ENCODE measurements at places on chromosomes 7 and 10. TPM values are rescaled to one million over a fixed set of nuclear protein-coding genes. Genes with fewer than 3 reads are reported as not detected.
A peak's percentile ranks its signal among the peaks of the same experiment; 100 is the strongest.

DNA sequence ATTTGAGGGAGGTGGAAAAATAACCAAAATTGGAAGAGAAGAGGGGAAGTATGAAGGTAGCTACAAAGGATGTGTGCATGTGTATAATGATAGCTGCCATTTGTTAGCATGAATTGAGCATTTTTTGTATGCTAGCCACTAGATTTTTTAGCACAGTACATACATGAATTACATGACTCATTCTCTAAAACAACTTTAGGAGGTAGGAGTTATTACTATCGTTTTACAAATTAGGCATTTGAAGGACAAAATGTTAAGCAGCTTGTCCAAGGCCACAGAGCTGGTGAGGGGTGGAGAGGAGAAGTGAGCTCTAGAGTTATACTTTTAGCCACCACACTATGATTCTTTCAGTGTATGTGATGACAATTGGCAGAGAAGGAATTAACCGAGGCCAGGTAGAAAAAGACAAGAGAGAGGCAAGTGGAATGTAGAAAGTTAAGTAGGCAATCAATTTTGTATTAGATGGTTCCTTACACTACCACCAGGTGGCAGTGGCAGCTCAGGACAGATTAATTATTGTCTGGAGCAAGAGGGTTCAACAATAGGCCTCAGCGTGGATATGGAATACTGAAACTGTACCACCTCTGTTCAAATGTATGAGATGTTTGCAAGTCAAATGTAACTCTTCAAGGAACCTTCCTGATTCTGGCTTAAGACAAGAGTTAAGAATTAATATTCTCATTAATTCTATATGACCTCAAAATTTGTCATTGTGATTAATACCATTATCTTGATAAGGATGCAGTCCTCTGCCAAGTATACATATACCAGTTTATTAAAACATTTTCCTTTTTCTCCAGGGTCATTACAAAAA, 128.0 kb downstream of the MBL2 start:
- no peak overlapping the region for H3K4me3 ChIP-seq
- no peaks in the 10 kb centered on the region for H3K27me3 ChIP-seq
- no peaks in the 10 kb centered on the region for H3K4me1 ChIP-seq
- DNase-seq: no peak
- H3K27ac ChIP-seq: no peak overlapping the region

- no peak for DNase-seq
- H3K4me1 ChIP-seq: no peaks in the 10 kb centered on the region
- H3K36me3 ChIP-seq: no peaks in the 10 kb centered on the region
- no peaks in the 10 kb centered on the region for H3K27me3 ChIP-seq
Measured at GRCh38 chr7:299628-300027, 9.7 kb downstream of the FOXL3 start.

LLCFC1 gene
- total RNA-seq: not detected

FAM25A gene
- not detected for total RNA-seq

DNA sequence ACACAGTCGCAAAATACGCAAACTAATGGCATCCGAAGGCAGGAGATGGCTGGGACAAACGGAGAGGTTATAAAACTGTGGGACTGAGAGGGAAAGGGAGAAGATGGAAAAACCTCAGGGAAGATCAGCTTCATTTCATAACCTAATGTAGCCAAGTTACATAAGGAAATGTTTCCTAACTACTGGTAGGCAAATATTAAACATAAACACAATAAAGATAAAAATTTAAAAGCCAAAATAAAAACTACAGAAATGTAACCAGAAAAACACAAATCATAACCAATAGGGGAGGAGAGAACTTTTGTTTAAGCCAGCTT, 13.1 kb upstream of the MNX1 start:
- no peak for DNase-seq
- no peak overlapping the region for H3K4me3 ChIP-seq
- no peaks in the 10 kb centered on the region for H3K36me3 ChIP-seq
- peaks cover 4% of the 10 kb centered on the region for H3K4me1 ChIP-seq

RBM20 gene
- total RNA-seq: 0.17 TPM

NDUFA5 gene
- total RNA-seq: 51.7 TPM

- H3K4me1 ChIP-seq: no peaks in the 10 kb centered on the region
- no peak for DNase-seq
- H3K4me3 ChIP-seq: no peak overlapping the region
- peaks cover 6% of the 10 kb centered on the region for H3K27me3 ChIP-seq
- no peak overlapping the region for H3K27ac ChIP-seq
Measured at GRCh38 chr7:73817121-73817520, 13.7 kb upstream of the CLDN4 start.

DNA sequence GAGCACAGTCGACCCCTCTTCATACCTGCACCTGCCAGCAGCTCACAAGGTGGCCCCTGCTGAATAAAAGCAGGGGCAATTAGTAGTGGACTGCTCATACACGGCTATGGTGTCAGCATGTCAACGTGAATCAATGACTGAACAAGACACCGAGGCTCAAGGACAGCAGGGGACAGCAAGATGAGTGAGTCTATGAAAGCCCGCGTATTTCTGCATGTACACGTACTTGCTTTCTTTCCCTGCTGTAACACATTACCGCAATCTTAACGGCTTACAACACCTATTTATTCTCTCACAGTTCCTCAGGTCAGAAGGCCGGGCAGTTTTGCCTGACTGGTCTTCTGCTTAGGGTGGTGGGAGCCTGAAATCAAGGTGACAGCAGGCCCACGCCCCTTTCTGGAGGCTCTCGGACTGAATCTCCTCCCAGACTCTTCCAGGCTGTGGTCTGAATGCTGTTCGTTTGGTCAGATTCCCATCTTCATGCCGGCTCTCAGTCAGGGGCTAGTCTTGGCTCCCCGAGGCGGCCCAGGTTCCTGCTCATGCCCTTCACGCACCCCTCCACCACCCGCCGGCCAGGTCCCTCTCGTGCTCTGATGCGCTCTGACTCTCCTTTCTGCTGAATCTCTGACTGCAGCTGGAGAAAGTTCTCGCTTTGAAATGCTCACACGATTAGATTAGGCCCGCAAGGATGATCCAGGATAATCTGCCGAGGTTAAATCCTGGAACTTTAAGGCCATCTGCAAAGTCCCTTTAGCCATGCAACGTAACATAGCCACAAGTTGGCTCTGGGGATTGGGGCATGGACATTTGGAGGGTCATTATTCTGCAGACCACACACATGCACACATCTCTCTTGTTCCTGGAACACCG, 7.8 kb upstream of the PPP2R2D start:
- no peak for DNase-seq
- H3K27me3 ChIP-seq: peaks cover 3% of the 10 kb centered on the region
- no peak overlapping the region for H3K27ac ChIP-seq
- H3K4me1 ChIP-seq: peaks cover 18% of the 10 kb centered on the region

DNA sequence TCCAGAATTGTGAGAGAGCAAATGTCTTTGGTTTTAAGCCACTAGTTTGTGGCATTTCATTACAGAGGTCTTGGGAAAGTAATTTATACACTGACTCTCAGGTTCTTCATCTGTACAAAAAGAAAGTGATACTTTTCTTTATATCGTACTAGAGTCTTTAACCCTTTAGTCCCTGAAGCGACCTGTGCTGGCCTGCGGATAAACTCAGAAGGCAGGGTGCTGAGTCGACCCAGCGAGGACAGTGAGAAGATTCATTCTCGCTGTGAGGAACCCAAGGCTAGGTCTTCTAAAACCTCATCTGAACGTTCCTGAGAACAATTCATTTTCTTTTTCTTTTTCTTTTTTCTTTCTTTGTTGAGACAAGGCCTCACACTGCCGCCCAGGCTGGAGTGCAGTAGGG, 514.2 kb upstream of the MGMT start:
- H3K4me3 ChIP-seq: no peak overlapping the region
- H3K27me3 ChIP-seq: no peaks in the 10 kb centered on the region
- H3K36me3 ChIP-seq: no peaks in the 10 kb centered on the region

DNA sequence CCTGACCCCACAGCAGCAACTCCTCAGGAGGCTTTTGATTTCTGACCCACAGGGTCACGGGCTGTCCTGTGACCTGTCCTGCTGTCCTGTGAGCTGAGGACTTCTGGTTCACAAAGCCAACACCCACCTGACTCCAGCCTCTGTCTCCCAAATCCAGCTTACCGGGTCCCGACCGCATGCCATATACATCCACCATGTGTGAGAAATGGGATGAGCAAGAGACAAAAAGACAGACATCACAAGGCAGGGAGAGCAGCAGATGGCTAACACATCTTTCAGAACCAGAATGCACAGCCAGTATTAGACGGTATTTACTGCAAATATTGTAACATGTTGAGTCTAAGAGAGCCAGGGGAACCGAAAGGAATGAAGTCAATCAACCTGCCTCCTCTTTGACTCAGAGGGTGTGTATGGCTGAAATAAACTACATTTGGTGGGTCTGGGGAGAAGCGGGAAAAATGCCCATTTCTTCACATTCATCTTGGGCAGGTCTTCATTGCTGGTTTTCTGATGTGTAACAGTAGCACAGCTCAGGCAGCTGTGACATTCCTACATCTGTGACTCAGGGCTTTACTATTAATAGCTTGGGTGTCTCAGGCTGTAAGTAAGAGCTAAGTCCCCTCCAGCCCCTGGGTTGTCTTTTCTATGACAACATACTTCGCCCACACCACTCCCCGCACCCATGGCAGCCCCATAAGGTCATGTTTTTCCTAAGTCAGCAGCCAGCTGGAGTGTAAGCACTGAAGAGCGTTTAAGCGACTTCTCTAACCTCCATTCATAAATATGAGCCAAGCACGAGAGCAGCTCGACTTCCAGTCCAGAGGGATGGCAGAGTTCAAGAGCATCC, 25.0 kb downstream of the ABLIM1 start:
- H3K27me3 ChIP-seq: peaks cover 53% of the 10 kb centered on the region
- no peaks in the 10 kb centered on the region for H3K36me3 ChIP-seq
- peaks cover 12% of the 10 kb centered on the region for H3K4me1 ChIP-seq
- H3K4me3 ChIP-seq: no peak overlapping the region

ZNF33B gene
- 36.1 TPM for total RNA-seq

GRCh38 chr10:73644015-73644743, 2.9 kb upstream of the MYOZ1 start:
- peaks cover 7% of the 10 kb centered on the region for H3K27me3 ChIP-seq
- H3K36me3 ChIP-seq: no peaks in the 10 kb centered on the region
- peak overlapping the region; percentile 72 for H3K27ac ChIP-seq
- H3K4me1 ChIP-seq: peaks cover 16% of the 10 kb centered on the region
- DNase-seq: peak; percentile 49

- H3K36me3 ChIP-seq: peaks cover 10% of the 10 kb centered on the region
- no peak for DNase-seq
- no peaks in the 10 kb centered on the region for H3K27me3 ChIP-seq
- no peak overlapping the region for H3K4me3 ChIP-seq
- H3K4me1 ChIP-seq: no peaks in the 10 kb centered on the region
Measured at GRCh38 chr7:129405527-129405926, 28.7 kb upstream of the STRIP2 start.

- DNase-seq: no peak
- peaks cover 1% of the 10 kb centered on the region for H3K4me1 ChIP-seq
- H3K36me3 ChIP-seq: no peaks in the 10 kb centered on the region
- H3K27ac ChIP-seq: no peak overlapping the region
- no peak overlapping the region for H3K4me3 ChIP-seq
- H3K27me3 ChIP-seq: no peaks in the 10 kb centered on the region
Measured at GRCh38 chr10:93461109-93461806, 20.9 kb downstream of the MYOF start.

GRCh38 chr10:96850825-96851224, 18.7 kb downstream of the LCOR start:
- H3K4me1 ChIP-seq: no peaks in the 10 kb centered on the region
- no peaks in the 10 kb centered on the region for H3K27me3 ChIP-seq
- peaks cover 2% of the 10 kb centered on the region for H3K36me3 ChIP-seq

DNA sequence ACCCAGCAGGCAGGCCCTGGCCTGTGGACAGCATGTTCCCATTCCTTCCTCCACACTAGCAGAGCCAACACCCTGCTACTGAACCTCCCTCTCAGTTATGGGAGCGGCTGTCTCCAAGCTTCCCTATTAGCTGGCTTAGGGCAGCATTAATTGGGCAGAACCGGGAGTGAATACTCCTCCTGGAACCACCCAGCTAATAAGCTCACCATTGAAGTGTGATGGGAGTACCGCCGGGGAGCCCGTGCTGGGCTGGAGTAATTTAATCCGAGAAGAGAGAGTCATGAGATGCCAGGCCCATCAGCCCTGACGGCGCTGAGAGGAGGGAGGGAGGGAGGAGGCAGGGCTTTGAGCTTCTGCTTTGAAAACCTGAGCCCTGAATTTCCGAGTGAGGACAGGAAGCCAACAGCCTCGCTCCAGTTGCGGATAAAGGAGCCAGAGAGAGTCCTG, 31.8 kb upstream of the ELFN1 start:
- no peak overlapping the region for H3K4me3 ChIP-seq
- H3K36me3 ChIP-seq: peaks cover 3% of the 10 kb centered on the region
- peaks cover 3% of the 10 kb centered on the region for H3K27me3 ChIP-seq
- no peak for DNase-seq
- no peak overlapping the region for H3K27ac ChIP-seq
- H3K4me1 ChIP-seq: no peaks in the 10 kb centered on the region

CPVL gene
- total RNA-seq: 1.2 TPM

DNA sequence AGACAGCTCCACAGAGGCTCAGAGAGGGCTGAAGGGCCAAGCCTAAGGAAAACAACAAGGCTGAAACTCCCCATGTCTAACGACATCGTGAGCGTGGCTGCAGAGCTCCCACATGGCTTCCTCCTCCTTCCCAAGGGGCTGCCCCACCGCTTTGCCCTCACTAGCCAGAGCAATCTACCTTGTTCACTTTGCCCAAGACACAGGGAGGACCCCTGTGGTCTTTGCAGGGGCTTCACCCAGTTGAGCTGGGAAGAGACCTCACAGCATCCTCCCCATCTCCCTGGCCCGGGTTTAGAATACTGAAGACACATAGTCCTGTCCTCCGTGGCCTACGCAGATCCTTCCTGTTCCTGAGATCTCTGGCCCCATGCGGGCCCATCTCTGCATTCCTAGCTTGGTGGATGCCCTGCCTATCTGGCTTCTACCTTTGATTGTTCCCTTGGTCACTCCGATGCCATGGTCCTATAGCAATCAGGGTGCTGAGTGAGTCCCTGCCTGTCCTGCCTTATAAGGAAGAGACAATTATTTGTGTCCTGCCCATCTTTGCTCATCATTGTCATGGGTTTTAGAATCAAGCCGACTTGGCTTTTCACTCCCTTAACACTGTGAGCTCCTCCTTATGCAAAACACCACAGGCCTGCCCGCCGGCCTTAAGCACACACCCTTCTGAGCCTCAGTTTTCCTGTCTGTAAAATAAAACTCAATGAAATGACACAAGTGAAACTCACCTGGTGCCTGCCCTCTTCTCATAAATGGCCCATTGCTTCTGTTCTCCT, 73.2 kb downstream of the PARP12 start:
- H3K4me3 ChIP-seq: no peak overlapping the region
- no peak for DNase-seq
- peaks cover 5% of the 10 kb centered on the region for H3K27me3 ChIP-seq
- H3K4me1 ChIP-seq: no peaks in the 10 kb centered on the region

- H3K27ac ChIP-seq: no peak overlapping the region
- no peaks in the 10 kb centered on the region for H3K36me3 ChIP-seq
- H3K4me1 ChIP-seq: no peaks in the 10 kb centered on the region
- H3K27me3 ChIP-seq: no peaks in the 10 kb centered on the region
Measured at GRCh38 chr7:41754046-41754445, 51.2 kb upstream of the INHBA start.

GRCh38 chr10:3151889-3152565, 20.6 kb downstream of the PITRM1 start:
- H3K36me3 ChIP-seq: peaks cover 26% of the 10 kb centered on the region
- H3K27me3 ChIP-seq: no peaks in the 10 kb centered on the region
- no peak overlapping the region for H3K27ac ChIP-seq

All from activated naive CD8-positive, alpha-beta T cell treated with anti-CD3 and anti-CD28 coated beads, Interleukin-2, amount 10 ng/mL, durations not matched to agents 7 days and 5 days (primary cell).